ENCODE measurements at places on chromosomes 7 and 10. TPM values are rescaled to one million over a fixed set of nuclear protein-coding genes. Genes with fewer than 3 reads are reported as not detected.
A peak's percentile ranks its signal among the peaks of the same experiment; 100 is the strongest.

INA gene
- not detected for polyA plus RNA-seq

GRCh38 chr7:87876869-87877234 is 559 bp downstream of the DBF4 start:
- peak overlapping the region; percentile 99 for H3K4me3 ChIP-seq
- peak overlapping the region; percentile 99 for H3K27ac ChIP-seq
- H3K27me3 ChIP-seq: no peaks in the 10 kb centered on the region

DNA sequence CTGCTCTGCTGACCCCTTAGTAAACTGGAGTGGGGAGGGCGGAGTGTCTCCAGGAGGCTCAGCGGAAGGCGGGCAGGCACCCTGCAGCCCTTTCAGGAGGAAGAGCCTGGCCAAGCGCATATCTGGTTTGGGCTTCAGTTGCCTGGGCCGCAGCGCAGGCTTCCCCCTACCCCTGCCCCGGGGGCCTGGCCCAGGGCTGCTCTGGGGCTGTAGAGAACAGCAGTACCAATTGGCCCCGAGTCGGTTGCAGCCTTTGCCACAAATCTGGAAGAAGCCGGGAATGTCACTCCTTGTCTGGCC is 28.1 kb upstream of the JAKMIP3 start:
- no peak overlapping the region for H3K27ac ChIP-seq
- no peak for DNase-seq
- H3K27me3 ChIP-seq: peaks cover 82% of the 10 kb centered on the region
- H3K4me1 ChIP-seq: peaks cover 7% of the 10 kb centered on the region
- no peak overlapping the region for H3K4me3 ChIP-seq

- H3K36me3 ChIP-seq: no peaks in the 10 kb centered on the region
- no peak for DNase-seq
- no peaks in the 10 kb centered on the region for H3K4me1 ChIP-seq
- H3K4me3 ChIP-seq: no peak overlapping the region
- no peak overlapping the region for H3K27ac ChIP-seq
Observed at GRCh38 chr7:151661587-151661986, 141.9 kb upstream of the RHEB start.

TMEM178B gene
- polyA plus RNA-seq: not detected

GRCh38 chr7:151705636-151706276 is 171.2 kb downstream of the PRKAG2 start:
- H3K27ac ChIP-seq: no peak overlapping the region
- no peaks in the 10 kb centered on the region for H3K27me3 ChIP-seq
- peaks cover 14% of the 10 kb centered on the region for H3K4me1 ChIP-seq
- H3K4me3 ChIP-seq: no peak overlapping the region

DNA sequence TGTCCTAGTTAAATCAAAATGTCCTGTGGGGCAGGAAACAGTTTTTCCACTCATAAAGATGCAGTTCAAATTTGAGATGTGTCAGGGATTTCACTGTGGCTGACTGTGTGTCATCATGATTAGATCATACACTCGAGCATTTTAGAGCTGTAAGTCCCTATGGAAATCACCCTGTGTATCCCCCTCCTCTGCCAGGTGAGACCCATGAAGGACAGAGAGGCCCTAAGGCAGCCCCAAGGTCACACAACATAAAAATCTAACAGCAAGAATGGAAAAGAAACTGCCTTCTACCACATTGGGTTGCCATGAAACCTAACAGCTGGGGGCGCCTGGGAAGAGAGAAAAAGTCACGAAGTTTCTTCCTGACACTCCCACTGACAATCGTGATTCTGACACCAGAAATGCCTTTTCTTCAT is 135.8 kb downstream of the KCNMA1 start:
- no peak for DNase-seq
- no peak overlapping the region for H3K27ac ChIP-seq
- peaks cover 24% of the 10 kb centered on the region for H3K27me3 ChIP-seq
- H3K4me3 ChIP-seq: no peak overlapping the region
- H3K4me1 ChIP-seq: no peaks in the 10 kb centered on the region
- no peaks in the 10 kb centered on the region for H3K36me3 ChIP-seq

- H3K4me3 ChIP-seq: no peak overlapping the region
- H3K36me3 ChIP-seq: no peaks in the 10 kb centered on the region
- H3K27ac ChIP-seq: no peak overlapping the region
- H3K27me3 ChIP-seq: no peaks in the 10 kb centered on the region
- H3K4me1 ChIP-seq: no peaks in the 10 kb centered on the region
Observed at GRCh38 chr7:47268851-47269836, 312.8 kb downstream of the TNS3 start.

GRCh38 chr10:120012131-120012400 is 119.5 kb downstream of the SEC23IP start:
- peaks cover 52% of the 10 kb centered on the region for H3K27me3 ChIP-seq
- DNase-seq: no peak
- no peak overlapping the region for H3K4me3 ChIP-seq
- no peaks in the 10 kb centered on the region for H3K4me1 ChIP-seq

FAM200A gene
- 4.6 TPM for polyA plus RNA-seq

- peak overlapping the region; percentile 87 for H3K4me3 ChIP-seq
- H3K4me1 ChIP-seq: peaks cover 29% of the 10 kb centered on the region
- H3K27me3 ChIP-seq: no peaks in the 10 kb centered on the region
- DNase-seq: peak; percentile 81
Observed at GRCh38 chr7:151382079-151382885, 27.6 kb downstream of the WDR86 start.

DNA sequence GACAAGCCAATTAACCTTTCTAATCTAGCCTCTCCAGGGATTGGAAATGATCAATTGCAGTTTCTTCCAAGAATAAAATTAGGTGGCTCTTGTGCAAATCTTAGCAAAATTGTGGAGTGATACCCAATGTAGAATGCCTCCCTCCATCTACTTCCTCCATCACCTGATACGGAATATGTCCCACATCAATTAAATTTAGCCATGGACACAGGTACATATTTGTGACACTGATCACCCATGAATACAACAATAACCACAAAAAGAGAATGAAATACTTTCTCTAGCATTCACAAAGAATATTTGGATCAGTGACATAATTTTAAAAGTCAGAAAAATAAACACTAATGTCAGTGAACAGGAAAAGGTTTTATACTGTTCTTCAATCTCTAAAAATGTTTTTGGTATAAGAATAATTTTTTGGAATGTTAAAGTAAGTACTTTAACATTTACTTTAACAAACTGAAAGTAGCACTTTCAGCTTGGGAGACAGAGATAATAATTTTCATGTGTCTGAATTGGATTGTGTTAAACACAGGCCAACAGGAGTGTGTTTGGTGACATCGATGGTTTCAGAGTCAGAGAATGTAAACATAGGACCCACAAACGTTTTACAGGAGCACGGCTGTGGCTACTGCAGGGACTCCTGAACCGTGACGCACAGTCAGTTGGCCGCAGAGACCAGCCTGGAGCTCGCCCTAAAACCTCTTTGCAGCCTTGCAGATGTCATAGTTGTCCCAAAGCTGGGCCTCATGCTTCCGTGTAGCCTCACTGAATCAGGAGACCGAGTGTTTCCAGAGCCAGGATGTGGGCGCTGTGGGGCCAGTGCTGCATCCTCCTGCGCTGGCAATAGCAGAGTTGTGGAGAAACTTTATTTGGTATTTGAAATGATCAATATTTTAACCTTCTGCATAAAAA is 7.2 kb downstream of the RBM20 start:
- no peaks in the 10 kb centered on the region for H3K36me3 ChIP-seq
- DNase-seq: no peak
- H3K27me3 ChIP-seq: peaks cover 27% of the 10 kb centered on the region
- peaks cover 22% of the 10 kb centered on the region for H3K4me1 ChIP-seq
- H3K4me3 ChIP-seq: no peak overlapping the region
- H3K27ac ChIP-seq: no peak overlapping the region

CDK5 gene
- 10.4 TPM for polyA plus RNA-seq

DNA sequence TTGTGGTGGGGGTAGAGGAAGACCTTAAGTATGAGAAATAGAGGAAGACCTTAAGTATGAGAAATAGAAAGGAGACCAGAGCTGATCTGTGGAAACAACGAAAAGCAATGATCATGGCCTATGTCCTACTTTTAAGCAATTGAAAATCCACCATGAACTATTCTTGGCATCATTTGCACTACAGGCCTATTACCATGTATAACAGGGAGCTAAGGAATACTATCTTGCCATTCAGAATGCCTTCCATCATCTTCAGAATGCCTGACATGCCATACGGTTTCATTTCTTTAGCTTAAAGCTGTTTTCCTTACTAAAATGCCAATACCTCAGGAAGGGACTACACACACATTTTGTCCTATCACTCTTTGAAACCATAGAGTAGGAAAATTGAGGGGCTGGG is 127.0 kb downstream of the CALCR start:
- peaks cover 2% of the 10 kb centered on the region for H3K4me1 ChIP-seq
- H3K27me3 ChIP-seq: no peaks in the 10 kb centered on the region
- DNase-seq: no peak

DNA sequence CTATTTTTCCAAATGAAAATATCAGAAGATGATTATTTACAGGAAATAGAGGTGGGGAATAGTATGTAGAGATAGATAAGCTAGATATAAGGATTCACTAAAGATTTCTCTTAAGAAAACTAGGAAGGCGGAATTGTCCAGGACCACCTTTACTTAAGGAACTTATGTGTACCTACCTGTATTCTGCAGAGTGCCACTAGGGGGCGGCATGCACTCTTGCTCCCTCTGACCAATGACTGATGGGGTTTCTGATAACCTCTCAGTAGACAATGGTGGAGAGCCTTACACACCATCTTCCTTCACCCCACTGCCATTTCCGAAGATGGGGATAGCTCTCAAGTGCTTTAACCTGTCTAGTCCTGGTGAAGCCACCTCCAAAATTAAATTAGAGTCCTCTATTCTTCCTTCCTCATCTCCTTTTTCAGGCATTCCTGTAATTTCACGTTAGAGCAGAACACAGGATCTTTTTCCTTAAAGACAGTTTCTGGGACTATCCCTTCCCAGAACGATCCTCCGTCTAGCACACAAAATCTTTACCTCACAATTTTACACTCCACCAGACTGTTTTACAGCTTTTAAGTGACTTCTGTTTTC is 453.1 kb downstream of the SORCS1 start:
- H3K4me1 ChIP-seq: no peaks in the 10 kb centered on the region
- no peak overlapping the region for H3K4me3 ChIP-seq
- H3K27ac ChIP-seq: no peak overlapping the region
- H3K36me3 ChIP-seq: no peaks in the 10 kb centered on the region

DNA sequence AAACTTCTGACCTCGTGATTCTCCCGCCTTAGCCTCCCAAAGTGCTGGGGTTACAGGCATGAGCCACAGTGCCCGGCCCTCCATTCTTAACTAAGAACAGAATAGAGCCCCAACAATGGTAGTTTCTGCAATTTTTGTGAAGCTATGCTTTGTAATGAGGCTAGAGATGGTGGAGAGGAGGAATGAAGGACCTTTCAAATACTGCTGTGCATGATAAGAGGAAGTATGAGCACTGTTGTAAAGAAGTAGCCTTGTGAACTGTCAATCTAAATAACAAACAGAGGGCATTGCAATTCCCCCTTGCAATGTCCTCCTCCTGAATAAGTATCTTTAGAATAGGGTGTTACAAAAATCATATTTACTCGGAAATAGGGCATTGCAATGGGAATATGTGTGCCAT is 70.2 kb downstream of the EVX1 start:
- H3K27me3 ChIP-seq: peaks cover 14% of the 10 kb centered on the region
- H3K27ac ChIP-seq: no peak overlapping the region
- H3K36me3 ChIP-seq: no peaks in the 10 kb centered on the region
- DNase-seq: no peak

EMX2 gene
- polyA plus RNA-seq: not detected

Measured in naive B cell (primary cell).